ENCODE measurements at places on chromosomes 5 and 9.

DNA sequence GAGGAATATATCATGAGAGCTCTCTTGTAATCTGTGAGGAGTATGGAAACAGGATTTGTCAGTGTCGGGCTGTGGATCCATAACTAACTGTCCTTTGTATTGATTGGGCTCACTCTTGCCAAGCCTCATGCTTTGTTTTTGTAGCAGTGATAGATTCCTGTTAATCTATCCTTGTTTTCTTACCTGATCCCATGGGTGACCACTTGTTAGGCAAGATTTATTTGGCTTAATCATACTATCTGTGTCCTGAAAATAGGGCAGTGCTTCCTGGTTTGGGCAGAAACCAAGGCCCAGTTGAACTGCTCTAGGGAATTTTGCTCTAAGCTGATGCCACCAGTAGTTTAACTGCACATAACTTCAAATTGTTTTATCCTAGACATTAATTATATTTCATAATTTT, 6.1 kb downstream of the NDFIP1 start:
- DNase-seq, result no peak

- DNase-seq, result no peak
Measured at GRCh38 chr5:11302663-11303062, 541.6 kb upstream of the DAP start.

- no peak for DNase-seq
Measured at GRCh38 chr5:163660486-163660885, 155.1 kb downstream of the MAT2B start.

DNA sequence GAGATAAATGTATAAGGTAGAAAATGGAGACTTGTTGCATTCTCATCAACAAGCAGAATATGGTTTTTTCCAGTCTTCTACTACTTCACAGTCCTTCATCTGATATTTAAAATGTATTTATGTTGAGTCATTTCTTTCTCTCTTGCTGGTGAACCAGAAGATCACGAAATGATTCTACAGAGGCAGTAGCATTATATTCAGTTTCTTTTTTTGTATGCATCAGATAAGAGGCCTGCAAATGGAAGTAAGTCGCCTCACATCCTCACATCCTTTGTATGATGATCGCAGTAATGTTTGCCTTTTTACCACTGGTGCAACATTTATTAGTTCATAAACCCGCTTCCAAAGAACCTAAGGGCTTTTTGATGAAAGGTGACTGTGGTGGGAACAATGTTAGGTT, 22.1 kb upstream of the IL13 start:
- no peak for DNase-seq

GRCh38 chr9:85224729-85225128, 517.0 kb downstream of the AGTPBP1 start:
- no peak for DNase-seq

DNA sequence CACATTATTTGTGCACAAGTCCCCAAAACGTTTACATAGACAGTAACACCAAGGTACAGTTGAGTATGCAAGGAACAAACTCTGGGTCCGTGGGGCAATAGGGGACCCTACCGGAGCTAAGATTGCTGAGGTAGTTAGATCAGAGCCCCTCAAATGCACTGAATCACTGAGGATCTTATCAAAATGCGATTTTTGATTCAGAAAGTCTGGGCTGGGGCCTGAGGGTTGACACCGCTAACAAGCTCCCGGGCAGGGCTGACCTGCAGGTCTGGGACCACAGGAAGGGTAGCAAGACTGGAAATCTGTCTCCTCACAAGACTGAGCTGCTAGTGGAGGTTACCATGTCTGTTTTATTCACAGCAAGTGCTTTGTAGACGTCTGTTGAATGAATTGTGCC, 1.8 kb upstream of the IL3 start:
- DNase-seq, result no peak

- no peak for DNase-seq
Measured at GRCh38 chr9:87427851-87428506, 69.7 kb upstream of the DAPK1 start.

- DNase-seq, result no peak
Measured at GRCh38 chr9:20442461-20443319, 179.6 kb downstream of the MLLT3 start.

- peak; percentile 28 for DNase-seq
Measured at GRCh38 chr9:101592788-101593187, 2.0 kb downstream of the PPP3R2 start.

- no peak for DNase-seq
Measured at GRCh38 chr5:177396078-177396477, 4.4 kb downstream of the PFN3 start.

DNA sequence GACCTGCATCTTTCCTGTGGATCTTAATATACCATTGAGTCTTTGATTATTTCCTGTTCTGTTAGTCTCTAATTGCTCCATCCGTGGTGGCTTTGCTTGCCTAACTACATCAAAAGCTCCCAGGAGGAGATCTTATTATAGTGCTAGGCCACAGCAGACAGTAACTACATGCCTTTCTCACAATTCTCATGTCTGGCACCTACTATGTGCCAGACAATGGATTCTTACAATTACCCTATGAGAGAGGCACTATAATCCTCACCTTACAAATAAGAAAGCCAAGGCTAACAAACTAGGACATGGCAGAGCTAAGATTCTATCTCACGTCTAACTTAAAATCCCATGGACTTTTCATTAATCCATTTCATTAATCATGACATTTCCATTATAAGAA, 70.3 kb upstream of the TARS1 start:
- DNase-seq, result no peak

GRCh38 chr9:72509053-72509452, 12.4 kb upstream of the TMC1 start:
- peak; percentile 55 for DNase-seq
